ENCODE measurements at places on chromosomes 3 and 15. TPM values are rescaled to one million over a fixed set of nuclear protein-coding genes. Genes with fewer than 3 reads are reported as not detected.

Gene TMC3
- 0.06 TPM for total RNA-seq

Gene FSIP1
- total RNA-seq: 0.81 TPM

Gene PIERCE2
- total RNA-seq: 7.5 TPM

Gene GPR149
- not detected for total RNA-seq

Gene EAF2
- total RNA-seq: 5.2 TPM

Gene CCR8
- not detected for total RNA-seq

Gene POC1A
- 3.4 TPM for total RNA-seq

Gene DAG1
- 139 TPM for total RNA-seq

Gene OR5H14
- total RNA-seq: not detected

Gene TNK2
- 47.3 TPM for total RNA-seq

Gene FURIN
- 33.8 TPM for total RNA-seq

Gene IL5RA
- total RNA-seq: 0.60 TPM

Gene LSAMP
- 11.4 TPM for total RNA-seq

Gene ACAN
- total RNA-seq: 0.20 TPM

Data from mucosa of gallbladder (tissue), 1 donor.